ENCODE measurements at places on chromosomes 5 and 9. TPM values are rescaled to one million over a fixed set of nuclear protein-coding genes. Genes with fewer than 3 reads are reported as not detected.

GRCh38 chr5:38634568-38635369, 78.3 kb upstream of the LIFR start:
- no peak for DNase-seq

- DNase-seq, result no peak
Observed at GRCh38 chr9:38009990-38010389, 59.0 kb downstream of the SHB start.

- DNase-seq, result no peak
Observed at GRCh38 chr5:117662361-117662760, 1087.7 kb upstream of the SEMA6A start.

DNA sequence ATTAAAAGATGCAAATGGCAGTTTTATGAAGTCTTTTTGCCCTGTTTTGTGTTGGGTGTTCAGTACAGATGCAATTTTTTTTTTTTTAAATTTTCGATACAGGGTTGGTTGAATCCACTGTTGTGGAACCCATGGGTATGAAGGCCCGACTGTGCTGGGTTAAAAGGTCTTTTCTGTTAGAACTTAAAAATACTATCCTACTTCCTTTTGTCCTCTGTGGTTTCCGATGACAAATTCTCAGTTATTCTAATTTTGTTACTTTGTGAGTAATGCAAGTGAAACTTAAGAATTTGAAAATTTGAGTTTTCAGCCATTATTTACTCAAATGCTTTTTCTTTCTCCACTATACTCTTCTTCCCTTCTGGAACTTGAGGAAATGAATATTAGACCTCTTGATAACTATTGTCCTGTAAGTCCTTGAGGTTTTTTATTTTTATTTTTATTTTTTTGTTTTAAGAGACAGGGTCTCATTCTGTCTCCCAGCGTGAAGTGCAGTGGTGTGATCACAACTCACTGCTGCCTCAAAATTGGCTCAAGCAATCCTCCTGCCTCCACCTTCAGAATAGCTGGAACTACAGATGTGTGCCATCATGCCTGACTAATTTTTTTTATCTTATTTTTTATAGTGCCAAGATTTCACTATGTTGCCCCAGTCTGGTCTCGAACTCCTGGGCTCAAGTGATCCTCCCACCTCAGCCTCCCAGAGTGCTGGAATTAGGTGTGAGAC, 67.5 kb downstream of the ZCCHC7 start:
- no peak for DNase-seq

- no peak for DNase-seq
Observed at GRCh38 chr5:142922223-142922952, 152.2 kb downstream of the ARHGAP26 start.

DNA sequence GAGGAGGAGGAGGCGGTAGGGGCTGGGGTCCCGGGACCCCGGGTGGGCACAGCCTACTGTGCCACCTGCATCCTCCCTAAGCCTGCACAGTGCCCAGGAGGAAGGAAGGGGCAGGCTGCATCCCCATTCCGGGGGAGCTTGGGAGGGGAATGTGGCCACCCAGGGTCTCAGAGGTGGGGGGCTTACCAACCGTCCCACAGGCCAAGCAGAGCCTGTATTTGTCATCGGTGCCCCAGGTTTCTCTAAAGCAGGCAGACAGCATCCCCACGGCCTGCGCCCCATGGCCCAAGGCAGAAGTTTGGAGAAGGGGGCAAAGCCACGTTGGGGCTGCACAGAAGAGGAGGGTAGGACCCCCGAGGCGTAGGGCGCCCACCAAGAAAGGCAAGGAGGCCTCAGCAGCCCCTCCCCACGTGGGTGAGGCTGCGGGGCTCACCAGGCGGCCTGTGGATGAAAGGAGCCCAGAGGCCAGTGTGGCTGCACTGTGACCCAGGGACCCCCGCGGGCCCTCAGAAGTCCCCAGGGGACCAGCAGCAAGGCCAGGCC, 507 bp upstream of the GPSM1 start:
- no peak for DNase-seq

DNA sequence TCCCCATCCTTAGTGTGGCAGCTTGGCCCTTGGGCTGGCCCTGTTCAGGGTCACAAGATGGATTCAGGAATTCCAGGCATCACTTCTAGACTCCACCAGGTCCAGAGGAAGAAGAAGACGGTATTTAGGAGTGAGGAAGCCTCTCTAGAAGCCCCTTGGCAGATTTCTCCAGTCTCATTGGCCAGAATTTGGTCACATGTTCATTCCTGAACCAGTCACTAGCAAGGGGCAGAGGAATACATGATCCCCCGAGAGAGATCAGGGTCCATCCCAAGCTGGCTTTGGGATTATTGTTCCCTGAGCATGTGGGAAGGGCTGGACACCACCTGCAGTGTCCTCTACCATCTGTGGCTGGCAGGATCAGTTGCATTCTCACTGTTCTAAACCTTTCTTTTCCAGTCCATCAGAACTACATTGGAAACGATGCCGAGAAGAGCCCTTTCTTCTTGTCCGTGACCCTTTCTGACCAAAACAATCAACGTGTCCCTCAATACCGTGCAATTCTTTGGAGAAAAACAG, 48.5 kb downstream of the GARNL3 start:
- DNase-seq, result no peak

DNA sequence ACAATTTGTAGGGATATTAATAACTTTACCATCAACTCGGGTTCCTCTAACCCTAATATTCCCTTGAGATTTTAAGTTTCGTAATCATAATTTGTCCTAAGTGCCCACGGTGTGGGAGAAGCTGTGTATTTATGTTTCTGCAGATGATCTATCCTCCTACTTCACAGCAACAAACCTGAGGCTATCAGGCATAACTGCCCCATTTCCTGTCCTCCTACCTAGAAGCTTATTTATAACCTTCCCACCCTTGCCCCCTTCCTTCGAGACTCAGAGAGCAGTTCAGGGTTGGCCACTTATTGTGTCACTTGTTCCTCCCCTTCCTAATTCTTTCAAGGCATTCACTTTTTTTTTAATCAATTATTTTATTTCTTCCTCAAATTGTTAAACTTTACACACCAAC, 29.6 kb upstream of the LCP2 start:
- no peak for DNase-seq

GRCh38 chr5:166367391-166367790, 1924.1 kb upstream of the WWC1 start:
- no peak for DNase-seq

DNA sequence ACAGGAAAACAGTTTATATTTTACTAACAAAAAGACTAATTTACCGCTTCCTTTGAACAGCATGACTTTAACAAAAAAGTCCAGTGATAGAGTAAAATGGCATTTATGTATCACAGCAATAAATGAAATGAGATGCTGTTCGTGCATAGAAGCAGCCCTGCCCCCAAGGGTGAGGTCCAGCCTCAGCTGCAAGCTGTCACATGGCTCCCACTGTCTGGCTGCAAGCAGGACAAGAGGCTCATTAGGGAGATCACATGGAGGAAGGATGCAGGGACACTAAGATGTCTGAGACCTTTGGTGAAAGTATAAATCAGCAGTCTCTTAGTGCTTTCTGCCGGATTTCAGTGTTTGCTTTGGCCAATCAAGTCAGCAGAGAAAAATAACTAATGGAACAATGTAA, 23.0 kb downstream of the GDNF start:
- DNase-seq, result no peak

DNA sequence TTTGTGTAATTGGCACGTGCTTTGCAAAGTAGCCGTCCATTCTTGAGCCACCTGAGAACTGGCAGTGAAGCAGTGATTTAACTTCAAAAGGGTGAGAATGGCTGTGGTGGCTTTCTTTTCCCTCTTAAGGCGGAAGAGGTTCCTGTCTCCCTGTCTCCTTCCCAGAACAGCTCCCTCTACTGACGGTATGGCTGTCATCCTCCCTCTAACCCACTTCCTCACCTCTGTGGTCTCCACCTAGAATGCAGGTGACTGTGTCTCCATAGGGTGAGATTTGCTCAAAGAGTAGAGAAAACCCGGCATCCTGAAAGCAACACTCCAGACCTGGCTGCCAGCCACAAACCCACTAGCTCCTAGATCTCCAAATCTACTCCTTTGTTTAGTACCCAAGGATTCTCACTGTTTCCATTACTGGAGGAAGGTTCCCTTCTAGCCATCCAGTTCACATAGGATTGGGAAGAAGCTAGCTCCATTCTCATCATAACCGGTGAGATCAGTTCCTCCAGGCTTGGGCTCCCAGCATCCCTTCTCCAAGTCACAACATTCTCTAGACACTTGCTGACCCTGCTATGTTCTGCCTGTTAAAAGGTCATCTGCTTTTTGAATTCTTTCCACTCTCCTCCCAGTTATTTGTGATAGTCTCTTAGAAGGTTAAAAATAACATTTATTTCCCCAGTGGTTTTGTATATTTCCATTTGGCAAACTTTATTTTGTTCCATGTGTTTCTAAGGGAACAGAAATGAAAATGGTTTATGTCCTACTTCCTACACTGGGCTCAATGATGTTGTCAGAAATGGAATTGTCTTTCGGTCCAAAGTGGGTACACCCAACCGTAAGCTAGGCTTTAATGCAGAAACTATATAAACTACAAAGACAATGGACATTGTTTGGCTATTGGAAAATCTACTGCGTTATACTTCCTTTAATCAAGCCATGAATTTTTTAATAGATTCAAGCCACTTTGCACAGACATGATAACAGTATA, 269.4 kb downstream of the CWC27 start:
- no peak for DNase-seq

- no peak for DNase-seq
Observed at GRCh38 chr5:36360307-36360706, 58.6 kb upstream of the RANBP3L start.

- no peak for DNase-seq
Observed at GRCh38 chr9:13484186-13484585, 204.7 kb upstream of the MPDZ start.

GRCh38 chr9:121367306-121368137, 2.5 kb downstream of the STOM start:
- no peak for DNase-seq

DNA sequence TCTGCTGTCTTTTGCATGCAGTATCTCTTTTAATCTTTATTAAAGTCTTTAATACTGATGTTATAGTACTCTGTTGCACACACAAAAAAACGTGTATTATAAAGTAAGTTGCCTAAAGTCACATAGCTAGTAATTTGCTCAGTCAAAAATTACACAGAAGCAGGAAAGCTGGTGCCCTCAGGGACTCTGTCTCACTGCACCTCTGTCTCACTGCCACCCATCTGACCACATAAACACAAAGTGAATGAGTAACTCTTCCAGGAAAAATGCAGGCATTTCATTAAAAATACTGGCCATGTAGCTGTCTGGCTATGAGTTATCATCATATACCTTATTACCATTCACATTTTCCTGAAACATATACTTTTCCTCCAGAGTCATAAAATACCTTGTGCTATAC, 591.7 kb downstream of the CSNK1G3 start:
- no peak for DNase-seq

DNA sequence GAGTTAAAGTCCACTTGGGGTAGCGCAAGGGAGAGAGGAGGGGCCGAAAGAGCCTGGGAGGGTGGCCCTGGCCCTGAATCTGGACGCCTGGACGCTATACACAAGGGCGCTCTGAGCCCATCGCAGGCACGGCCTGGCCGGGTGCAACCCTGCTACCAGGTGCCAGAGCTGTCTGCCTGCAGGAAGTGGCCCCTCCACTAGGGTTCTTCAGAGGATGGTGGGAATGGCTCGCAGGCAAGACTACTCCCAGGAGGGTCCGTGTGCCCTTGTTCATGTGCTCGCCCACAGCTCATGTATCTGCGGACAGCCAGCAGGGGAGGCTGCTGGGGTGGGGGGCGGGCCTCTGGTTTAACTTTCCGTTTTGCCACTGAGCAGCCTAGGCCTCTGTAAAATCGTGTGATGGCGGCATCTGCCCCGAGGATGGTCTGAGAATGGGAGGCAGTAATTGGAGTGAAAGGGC, 1.4 kb upstream of the NKD2 start:
- DNase-seq, result no peak

The TTC16 gene
- 0.62 TPM for total RNA-seq

The ALDH7A1 gene
- 12.4 TPM for total RNA-seq

The PHF24 gene
- 0.09 TPM for total RNA-seq

The LECT2 gene
- not detected for total RNA-seq

The SLC2A6 gene
- total RNA-seq, result 1.8 TPM

The HSPA5 gene
- 133 TPM for total RNA-seq

Data from activated naive CD4-positive, alpha-beta T cell treated with anti-CD3 and anti-CD28 coated beads, Interleukin-2, amount 50 U/mL, for 72 hours (primary cell).